ENCODE measurements at places on chromosomes 11 and 22.

GRCh38 chr11:128845334-128845780 lies 21.7 kb downstream of the KCNJ1 start:
- DNase-seq: no peak

DNA sequence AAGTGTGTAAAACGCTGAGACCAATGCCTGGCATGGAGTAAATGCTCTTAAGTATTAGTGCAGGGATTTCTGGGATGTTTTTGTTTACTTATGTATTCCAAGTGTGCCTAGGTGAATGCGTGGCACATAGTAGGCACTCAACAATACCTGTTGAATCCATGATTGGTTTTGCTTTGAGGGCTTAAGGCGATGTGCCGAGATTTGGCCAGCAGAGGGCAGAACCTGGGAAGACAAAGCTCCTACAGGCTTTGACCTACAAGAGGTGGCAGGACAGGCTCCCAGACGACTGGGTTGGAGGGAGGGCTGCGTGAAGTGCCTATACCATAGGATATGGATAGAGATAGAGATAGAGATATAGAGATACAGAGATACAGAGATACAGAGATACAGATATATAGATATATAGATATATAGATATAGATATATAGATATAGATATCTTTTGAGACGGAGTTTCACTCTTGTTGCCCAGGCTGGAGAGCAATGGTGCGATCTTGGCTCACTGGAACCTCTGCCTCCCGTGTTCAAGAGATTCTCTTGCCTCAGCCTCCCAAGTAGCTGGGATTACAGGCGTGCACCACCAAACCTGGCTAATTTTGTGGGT lies 13.9 kb downstream of the KCNE3 start:
- DNase-seq: peak; percentile 65

DNA sequence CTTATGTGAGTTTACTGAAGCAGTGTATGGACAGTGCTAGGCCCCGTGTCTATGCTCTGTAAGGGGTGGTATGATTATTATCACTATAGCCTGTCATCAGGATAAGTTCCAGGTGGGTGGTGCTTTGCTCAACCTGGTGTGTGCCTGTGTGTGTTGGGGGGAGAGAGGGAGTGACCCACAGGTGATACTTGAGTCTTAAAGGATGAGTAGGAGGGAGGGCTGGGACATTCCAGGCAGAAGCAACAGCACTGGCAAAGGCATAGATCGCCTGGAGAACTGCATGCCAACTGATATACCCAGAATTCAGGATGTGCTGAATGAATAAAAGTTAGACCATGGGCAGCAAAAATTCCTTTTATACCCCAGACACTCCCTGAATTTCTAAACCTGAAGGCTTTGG lies 4.5 kb downstream of the KIAA1671 start:
- DNase-seq: no peak

DNA sequence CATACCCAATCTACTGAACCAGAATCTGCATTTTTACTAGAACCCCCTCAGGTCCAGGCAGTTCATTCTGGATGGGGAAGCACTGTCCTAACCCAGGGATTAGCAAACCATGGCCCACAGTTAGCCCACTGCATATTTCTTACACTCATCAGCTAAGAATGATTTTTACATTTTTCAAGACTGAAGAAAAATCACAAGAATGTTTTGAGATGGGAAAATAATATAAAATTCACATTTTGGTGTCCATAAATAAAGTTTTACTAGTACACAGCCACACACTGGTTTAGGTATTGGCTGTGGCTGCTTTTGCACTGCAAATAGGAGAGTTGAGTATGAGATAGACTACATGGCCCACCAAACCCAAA lies 59.4 kb downstream of the PPFIBP2 start:
- no peak for DNase-seq

GRCh38 chr11:131943295-131943694 lies 572.9 kb downstream of the NTM start:
- DNase-seq: no peak

DNA sequence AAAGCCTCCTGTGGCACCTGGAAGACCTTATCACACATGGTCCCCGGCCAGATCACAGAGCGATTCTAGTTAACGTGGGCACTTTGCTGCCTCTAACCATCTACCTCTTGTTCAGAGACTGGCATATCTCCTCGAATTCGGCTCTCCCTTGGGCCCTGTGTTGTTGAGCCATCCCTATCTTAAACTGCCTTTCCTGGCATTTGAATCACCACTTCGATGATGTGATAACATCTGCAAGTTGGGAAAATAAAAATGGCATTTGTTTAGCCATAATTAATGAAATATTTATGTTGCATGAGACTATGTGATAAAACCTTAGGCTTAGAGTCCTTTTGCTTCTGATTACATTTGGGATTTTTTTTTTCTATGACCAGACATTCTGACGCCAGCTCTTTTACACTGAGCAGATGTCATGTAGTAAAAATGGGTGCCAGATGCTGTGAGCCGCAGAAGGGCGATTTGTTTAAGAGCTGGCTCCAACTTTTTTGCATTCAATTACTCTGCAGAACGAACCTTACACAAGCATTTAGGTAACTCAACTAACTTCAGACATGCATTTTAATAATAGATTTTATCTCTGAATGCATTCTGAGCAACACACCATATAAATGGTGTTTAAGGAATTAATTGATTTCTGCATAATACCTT lies 58.5 kb upstream of the PARVA start:
- no peak for DNase-seq

GRCh38 chr22:49958931-49959781 lies 1.4 kb upstream of the PIM3 start:
- no peak for DNase-seq

DNA sequence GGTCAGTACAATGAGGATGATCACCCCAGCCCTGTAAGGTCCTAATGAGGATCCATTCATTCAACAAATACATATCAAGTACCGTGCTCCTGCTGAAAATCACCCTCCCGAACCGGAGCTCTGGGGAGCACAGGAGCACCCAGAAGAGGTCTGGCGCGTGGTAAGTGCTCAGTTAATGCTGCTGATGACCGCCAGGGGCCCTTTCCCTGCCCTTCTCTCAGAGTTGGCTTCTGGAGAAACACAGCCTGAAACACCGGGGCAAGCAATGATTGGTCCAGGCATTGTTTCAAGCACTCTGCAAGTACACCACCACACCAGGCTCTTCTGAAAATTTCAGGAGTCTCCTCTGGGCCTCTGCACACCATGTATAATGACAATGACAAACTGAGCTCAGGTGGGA lies 3.8 kb upstream of the CCDC86 start:
- DNase-seq: no peak

Measured in Ammon's horn (tissue), 1 donor.